ENCODE measurements at places on chromosomes 12 and 14.
A peak's percentile ranks its signal among the peaks of the same experiment; 100 is the strongest.

DNA sequence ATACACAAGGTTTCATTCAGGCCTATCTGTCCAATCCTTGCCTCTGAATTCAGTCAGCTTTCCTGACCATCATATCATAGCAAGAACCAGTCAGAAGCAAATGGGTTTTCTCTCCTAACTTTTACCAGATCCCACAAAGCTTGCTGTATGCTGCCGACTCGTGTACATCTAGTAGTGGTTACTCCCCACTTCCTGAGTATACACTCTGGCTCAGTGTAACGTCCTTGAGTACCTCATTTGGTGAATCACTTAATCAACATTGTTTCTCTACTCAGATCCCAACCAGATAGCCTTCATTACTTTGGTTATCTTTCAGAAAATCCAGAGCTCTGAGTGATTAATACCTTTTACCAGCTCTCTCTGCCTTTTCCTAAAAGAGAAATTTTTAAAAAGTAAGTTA, 728.2 kb downstream of the GALC start:
- no peak for DNase-seq

DNA sequence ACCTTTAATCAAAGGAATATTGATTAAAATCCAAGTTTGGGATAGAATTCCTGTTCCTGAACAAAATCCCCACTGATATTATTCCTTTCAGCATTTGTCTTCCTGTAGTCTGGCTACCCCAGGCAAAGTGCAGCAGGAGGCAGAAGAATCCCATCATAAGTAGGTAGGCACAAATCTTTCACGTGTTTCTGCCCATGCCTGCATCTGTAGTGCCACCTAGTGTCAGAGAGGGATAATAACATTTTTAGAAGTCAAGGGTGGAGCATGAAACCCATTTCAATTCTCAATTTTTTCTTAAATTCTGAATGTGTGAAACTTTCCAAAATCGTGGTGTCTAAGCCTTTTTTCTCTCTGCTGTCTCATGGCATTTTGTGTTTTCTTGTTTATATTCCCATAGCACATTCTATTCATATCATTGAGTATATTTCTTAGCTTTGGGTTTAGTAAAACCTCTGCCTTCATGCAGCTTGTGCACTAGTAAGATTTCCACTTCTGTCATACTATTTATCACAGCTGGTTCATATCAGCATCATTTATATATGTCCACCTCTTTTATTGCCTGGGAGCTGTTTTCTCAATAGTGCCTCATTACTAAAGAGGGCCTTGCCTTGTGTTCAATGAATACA, 47.8 kb upstream of the RERG start:
- peak; percentile 57 for DNase-seq

DNA sequence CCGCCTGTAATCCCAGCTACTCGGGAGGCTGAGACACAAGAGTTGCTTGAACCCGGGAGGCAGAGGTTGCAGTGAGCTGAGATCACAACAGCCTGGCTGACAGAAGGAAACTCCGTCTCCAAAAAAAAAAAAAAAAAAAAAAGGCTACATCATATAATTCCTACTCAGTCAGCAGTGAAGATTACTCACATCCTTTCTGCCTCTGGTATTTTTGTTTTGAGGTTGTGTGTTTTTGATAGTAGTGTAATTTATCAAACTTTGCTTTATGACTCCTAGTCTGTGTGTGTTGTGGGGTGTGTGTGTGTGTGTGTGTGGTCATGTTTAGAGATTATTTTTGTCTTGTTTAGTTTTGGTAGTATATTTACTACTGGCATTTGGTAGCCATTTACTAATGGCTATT, 29.8 kb upstream of the DLGAP5 start:
- DNase-seq = no peak

DNA sequence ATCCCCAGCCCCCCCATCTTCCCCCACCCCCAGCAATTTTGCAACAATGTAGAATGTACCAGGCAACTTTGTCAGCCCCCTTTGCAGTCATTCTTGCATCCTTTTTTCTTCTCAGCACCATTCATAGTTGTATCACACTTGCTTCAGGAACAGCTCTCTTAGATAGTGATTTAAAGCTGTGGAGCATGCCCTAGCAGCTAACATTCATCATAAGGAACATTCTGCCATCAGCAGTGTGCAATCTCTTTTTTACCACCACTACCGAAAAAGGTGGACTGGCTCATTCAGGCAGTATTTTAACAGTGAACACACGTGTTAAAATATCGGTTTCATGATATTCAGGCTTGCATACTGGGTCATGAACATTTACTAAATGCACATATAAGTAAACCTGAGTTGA, 45.1 kb downstream of the MARK3 start:
- no peak for DNase-seq

DNA sequence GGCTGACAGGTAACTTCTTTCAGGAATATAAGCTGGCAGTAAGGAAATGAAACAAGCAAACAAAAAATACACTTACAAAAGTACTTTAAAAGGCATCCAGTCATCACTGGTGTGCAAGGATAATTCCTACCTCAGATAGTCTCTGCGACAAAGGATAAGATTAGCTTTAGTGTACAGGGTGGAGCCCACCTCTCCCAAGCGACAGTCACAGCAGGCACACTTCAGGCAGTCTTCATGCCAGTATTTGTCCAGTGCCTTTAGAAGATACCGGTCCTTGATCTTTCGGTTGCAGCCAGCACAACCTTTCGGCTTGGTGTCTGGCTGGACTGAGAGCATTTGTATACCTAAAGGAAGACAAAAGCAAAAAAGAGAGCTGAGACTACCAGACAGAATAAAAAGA, 5.4 kb downstream of the LMO3 start:
- no peak for DNase-seq

GRCh38 chr12:22339691-22340090, 5.2 kb upstream of the ST8SIA1 start:
- no peak for DNase-seq

DNA sequence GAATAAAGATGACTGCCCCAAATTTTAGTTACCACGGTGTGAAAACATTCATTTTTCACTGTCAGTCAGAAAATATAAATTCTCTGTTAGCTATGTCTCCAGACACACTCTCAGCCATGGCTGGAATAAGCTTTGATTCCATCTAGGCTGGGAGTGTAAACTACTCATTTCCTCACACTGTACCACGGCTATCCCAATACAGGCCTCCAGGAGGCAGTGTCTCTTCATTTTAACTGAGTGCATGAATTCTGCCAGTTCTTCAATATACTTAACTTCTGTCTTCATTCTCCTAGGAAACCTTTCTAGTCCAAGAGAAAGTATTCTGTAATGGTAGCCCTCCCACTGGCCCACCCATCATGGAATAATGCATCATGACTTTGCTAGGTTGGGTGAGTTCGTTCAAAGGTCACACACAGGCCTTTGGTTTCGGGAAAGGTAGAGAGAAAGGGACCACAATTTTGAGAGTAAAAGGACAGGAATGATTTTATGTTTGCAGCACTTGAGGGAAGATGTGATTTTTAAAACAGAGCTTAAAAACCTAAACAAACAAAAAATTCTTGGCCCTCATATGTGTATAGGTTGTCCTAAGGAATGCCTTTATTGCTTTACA, 381.1 kb downstream of the SEC23A start:
- peak; percentile 52 for DNase-seq

- DNase-seq = no peak
Observed at GRCh38 chr14:49641697-49642129, 6.7 kb upstream of the DNAAF2 start.

- no peak for DNase-seq
Observed at GRCh38 chr12:117438809-117439208, 77.4 kb upstream of the NOS1 start.

GRCh38 chr12:99110212-99110611, 465.1 kb downstream of the APAF1 start:
- DNase-seq = no peak

GRCh38 chr14:101808020-101808641, 46.6 kb downstream of the PPP2R5C start:
- no peak for DNase-seq

DNA sequence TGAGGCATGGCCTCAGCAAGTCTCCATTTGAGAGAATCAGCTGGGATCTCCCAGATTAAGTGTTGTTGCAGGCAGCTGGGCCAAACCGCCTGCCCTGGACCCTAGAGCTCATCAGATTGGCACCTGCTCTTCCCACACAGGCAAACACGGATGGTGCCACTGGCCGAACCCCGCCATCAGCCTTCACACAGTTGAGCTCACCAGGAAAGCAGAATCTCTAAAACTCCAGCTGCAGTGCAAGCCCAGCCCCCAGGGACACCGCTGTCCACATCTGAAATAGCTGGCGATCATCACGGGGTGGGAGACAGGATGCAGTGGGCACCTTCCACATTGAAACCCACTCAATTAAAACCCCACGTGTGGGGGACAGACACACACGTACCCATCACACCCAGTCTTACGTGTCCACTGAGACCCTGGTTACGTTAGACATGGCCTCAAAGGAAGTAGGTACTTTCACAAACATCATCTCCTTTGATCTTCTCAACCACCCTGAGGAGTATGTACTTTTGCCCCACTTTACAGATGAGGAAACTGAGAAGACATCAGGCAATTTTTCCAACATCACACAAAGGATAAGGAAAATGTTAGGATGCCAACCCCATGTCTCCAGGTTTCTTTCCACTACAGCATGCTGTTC, 88.8 kb downstream of the SINHCAF start:
- no peak for DNase-seq

GRCh38 chr12:109057376-109057775, 5.0 kb downstream of the USP30 start:
- no peak for DNase-seq

DNA sequence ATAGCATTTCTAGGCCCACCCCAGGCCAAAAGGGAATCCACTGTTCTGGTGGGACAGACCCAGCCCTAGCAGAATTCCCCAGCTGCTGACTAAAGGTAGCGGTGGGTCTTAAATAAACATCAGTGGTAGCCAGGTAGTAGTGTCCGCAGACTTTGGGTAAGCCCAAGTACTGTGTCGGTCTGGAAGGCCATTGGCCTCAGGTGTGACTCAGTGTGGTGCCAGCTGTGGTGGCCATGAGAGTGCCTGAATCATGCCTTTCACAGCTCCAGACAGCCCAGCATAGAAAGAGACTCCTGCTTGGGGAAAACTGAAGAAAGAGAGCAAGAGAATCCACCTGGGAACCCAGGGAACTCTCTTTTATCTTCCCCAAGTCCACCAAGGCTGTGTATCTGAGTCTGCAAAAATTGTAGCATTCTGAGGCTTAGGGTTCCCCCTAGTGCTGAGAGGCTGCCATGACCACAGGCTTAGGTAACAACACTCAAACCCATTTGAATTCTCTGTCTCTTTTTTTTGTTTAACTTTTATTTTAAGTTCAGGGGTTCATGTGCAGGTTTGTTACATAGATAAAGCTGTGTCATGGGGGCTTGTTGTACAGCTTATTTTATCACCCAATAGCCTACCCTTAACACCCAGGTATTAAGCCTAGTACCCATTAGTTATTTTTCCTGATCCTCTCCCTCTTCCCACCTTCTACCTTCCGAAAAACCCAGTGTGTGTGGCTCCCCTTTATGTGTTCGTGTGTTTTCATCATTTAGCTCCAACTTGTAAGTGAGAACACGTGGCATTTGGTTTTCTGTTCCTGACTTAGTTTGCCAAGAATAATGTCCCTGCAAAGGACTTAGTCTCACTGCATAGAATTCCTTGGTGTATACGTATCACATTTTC, 16.7 kb upstream of the CD163L1 start:
- DNase-seq = peak; percentile 29
